Left kidney (tissue), 8 donors: ENCODE measurements at places on chromosomes 2 and 18. TPM values are rescaled to one million over a fixed set of nuclear protein-coding genes. Genes with fewer than 3 reads are reported as not detected.

DNA sequence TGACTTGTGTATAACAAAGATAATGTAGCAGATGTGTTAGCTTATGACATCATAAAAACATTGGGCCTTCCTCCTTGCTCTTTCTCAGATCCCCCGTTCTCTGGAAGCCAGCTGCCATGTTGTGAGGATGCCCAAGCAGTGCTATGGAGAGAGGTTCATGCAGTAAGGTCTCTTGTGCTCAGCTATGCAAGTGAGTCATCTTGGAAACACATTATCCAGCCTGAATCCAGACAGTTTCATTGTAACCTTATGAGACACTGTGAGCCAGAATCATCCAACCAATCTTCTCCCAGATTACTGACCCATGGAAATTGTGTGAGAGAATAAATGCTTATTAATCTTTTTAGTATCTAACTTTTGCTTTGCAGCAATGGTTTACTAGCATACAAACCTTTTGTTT, 60.8 kb downstream of the ST6GAL2 start:
- no peak for DNase-seq

DNA sequence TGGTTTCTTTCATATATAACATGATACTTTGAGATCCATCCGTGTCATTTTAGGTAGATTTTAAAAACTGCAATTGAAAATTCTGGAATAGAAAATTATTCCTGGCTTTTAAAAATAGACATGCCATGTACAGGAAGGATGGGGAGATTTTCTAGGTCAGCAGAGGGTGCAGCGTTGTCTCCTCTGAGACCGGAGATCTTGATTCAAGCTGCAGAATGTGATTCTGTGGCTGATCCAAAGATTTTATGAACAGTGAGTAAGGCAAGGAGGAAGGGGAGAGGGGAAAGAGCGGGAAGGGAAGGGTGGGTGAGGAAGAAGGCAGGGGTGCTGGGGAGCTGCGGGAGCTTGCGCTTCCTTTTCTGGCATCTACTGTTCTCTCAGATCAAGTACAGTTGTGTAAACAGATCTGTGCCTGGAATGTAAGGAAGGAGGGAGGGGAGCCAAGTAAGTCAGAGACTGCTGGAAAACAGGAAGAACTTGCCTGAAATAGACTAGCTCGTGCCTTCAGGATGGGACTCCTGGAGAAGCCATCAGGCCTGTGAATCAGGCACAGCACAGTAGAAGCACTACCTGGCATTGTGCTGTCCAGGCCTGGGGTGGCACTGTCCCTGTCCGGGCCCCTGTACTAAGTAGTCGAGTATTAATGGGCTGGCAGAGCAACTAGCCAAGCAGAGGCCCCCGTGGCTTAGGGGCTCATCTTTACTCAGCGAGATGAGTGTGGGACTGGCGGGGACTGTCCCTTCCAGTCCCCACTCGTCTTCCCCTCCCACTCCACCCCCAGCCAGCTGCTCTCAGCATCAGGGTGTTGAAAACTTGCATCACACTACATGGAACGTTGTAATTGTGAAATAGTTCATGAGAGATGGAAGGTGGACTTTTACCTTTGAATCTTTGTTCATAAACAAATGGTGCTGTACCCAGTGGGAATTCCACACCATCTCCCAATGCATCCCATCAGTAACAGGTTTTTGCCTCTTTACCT, 163.5 kb downstream of the UXS1 start:
- DNase-seq = peak; percentile 53

- no peak for DNase-seq
Observed at GRCh38 chr2:9230881-9231280, 24.3 kb downstream of the ASAP2 start.

The DOCK10 gene
- 10.3 TPM for polyA plus RNA-seq

DNA sequence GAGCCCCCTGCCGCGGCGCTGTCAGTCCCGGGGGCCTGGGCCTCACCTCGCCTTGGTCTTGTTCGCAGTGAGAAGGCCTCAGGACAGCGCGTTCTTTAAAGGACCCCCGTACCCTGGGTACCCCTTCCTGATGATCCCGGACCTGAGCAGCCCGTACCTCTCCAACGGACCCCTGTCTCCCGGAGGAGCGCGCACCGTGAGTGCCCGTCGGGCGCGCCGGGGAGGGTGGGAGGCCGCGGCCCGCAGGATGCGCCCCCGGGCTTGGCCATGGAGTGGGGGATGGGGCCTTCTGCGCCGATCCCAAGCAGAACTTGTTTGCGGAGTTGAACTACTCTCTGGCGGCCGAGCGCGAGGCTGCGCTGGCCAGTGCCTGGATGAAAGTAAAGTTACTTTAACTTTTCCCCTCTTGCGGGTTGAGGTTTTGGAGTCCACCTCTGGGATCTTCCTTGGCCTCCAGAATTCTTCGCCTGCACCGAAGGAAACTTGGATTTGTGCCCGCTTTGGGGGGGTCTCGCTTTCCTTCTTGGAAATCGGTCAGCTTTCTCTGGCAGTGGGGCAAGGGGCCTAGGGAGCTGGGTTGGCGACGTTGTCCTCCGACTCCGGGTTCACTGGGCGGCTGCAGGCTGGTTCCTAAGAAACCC, 1.2 kb downstream of the TCF7L1 start:
- DNase-seq = peak; percentile 65

- DNase-seq = no peak
Observed at GRCh38 chr2:221420245-221420644, 151.9 kb downstream of the EPHA4 start.
